ENCODE measurements at places on chromosomes 11 and 22.

- DNase-seq, result no peak
Measured at GRCh38 chr11:10605941-10606381, 37.5 kb upstream of the LYVE1 start.

DNA sequence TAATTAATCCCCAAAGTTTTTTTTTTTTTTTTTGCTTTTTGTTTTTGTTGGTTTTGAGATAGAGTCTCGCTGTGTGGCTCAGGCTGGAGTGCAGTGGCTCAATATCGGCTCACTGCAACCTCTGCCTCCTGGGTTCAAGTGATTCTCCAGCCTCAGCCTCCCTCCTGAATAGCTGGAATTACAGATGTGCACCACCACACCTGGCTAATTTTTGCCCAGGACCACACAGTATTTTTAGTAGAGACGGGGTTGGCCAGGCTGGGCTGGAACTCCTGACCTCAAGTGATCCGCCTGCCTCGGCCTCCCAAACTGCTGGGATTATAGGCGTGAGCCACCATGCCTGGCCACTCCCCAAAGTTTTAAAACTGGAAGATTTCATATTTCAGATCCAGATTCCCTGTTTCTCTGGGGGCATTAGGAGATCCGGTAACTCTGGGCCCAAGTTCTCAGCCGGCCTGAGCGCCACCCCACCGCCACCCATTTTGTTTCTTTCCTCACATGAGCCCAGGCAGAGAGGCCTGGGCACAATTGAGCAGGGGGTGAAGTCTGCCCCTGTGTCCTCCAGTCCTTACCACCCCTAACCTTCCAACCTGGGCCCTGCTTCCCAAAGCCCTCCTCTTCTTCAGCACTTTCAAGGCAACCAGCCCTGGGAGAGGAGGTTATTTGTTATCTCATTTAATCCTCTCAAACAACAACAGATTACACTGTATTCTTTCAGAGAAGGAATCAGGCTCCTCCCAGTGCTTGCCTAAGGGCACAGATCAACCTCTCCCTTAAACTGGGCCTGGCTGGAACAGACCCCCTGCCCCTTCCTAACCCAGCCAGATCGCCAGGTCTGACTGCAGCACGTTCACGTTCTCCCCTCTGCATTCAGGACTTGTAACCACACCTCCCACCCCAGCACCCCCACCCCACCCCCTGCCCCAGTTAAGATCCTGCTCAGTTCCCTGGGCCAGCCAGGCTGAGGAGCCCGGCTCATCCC lies 1.9 kb upstream of the CSNK1E start:
- DNase-seq, result no peak

DNA sequence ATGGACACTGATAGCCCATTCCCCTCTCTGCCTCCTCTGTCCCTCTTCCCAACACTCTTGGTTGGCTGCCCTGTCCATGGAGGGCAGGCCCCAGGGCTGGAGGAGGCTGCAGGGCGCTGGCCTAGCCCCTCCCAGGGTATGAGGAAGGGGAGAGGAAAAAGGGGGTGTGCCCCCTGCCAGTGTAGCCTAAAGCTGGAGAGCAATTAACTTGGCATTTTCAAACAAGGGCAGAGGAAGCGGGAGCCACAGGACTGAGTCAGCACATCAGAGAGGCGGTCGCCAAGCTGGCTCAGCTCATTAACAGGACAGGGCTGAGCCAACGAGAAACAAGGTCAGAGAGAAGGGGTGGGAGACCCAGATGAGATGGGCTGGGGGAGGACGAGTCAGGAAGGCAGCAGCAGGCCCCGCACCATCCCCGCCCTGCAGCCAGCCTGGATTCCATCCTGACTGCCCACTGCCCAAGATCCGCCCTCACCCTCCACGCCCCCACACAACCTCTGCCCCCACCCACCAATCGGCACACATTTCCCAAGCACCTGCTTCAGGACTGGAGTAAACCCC lies 76.3 kb downstream of the BUD13 start:
- DNase-seq, result no peak

DNA sequence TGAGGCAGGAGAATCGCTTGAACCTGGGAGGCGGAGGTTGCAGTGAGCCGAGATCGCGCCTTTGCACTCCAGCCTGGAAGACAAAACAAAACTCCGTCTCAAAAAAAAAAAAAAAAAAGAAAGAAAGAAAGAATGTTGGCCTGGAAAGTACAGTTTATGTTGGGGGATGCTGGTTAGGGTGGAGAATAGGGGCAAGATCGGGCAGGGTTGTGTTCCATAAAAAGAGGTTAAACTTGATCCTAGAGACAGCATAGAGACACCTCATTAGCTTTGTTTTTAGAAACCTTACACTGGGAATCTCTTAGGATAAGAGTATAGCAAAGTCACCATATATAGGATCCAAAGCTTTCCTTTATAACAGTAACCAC lies 1.9 kb upstream of the FTH1 start:
- no peak for DNase-seq

- no peak for DNase-seq
Measured at GRCh38 chr11:121755191-121755590, 302.4 kb upstream of the SORL1-AS1 start.

GRCh38 chr22:42443240-42444076 lies 11.3 kb upstream of the NFAM1 start:
- no peak for DNase-seq

DNA sequence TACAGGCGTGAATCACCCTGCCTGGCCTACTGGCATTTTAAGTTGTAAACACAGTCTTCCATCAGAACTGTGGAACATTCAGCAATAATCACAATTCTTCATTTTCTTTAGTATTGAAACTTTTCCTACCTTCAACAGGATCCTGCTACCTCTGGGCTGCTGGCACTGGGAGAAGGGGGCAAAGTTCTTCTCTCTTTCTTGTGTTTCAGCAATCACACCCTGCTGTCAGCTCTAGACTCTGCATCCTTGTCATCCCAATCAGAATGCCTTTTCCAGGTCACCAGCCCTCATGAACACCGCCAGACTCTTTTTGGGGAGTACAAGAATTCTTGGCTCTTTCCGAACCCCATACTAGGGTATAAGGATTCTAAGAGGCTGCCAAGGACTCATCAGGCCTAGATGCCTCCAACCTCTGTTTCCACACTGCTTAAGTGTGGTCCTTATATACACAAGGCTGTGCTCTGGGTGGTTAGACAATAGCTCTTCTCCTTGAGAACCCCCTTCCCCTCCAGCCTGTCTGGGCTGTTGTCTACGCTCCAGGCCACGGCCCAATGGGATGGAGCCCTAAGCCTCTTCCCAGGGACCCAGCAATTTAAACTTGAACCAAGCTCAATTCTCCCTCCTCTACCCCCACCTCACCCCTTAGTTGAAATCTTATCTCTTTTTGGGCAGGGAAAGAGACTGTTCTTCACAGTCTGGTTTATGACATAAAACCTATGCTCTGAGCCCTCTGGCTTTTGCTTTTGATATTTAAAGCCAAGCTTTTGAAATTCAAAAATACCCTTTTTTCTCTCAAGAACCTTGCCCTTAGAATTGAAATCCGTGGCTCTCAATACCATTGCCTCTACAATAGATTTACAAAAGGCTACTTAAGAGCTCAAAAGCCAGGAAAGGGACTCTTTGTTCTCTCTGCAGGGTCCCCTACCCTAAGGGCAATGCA lies 327.4 kb downstream of the BUD13 start:
- no peak for DNase-seq

- no peak for DNase-seq
Measured at GRCh38 chr22:40368836-40369235, 1.6 kb upstream of the SGSM3 start.

DNA sequence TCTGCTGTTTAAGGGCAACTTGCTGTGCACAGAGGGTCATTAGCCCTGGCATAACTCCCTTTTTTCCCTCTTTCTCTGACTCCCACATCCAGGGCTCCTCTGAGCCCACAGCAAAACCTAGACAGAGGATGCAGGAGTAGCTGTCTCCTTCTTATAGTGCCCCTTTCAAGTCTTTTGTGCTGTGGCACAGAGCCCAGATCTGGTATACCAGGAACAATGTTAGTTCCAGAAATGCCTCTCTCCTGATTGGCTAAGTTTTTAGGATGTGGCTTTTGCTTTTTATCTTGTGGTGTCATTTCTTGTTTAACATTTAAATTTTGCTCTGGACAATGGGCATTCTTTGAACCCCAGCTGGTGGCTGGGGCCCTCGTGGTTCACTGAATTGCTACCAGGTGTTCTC lies 25.6 kb upstream of the RRM1 start:
- no peak for DNase-seq

- DNase-seq, result no peak
Measured at GRCh38 chr22:33923660-33924246, 3.5 kb upstream of the LARGE1 start.

- no peak for DNase-seq
Measured at GRCh38 chr11:119566319-119566718, 143.3 kb upstream of the THY1 start.

GRCh38 chr11:8217926-8218325 lies 45.8 kb downstream of the LMO1 start:
- no peak for DNase-seq

DNA sequence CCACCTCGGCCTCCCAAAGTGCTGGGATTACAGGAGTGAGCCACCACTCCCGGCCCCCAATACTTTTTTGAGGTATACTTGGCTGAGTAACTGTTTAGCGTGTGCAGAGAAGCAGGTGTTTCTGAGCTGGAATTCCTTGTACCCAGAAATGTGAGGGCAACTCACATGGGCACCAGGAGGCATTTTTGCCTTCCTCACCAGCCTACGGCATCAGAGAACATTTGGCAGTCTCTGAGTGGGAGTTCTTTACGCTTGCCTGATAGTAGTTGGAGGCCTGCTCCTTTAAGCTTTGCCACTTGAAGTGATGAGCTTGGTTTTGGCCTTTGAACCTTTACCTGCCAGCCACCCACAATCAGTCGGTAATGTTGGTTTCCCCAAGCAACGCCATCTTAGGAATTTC lies 9.2 kb downstream of the PARVB start:
- no peak for DNase-seq

- no peak for DNase-seq
Measured at GRCh38 chr11:91394073-91394726, 830.4 kb upstream of the FAT3 start.

- DNase-seq, result no peak
Measured at GRCh38 chr11:127643268-127644058, 642.9 kb upstream of the KIRREL3 start.

DNA sequence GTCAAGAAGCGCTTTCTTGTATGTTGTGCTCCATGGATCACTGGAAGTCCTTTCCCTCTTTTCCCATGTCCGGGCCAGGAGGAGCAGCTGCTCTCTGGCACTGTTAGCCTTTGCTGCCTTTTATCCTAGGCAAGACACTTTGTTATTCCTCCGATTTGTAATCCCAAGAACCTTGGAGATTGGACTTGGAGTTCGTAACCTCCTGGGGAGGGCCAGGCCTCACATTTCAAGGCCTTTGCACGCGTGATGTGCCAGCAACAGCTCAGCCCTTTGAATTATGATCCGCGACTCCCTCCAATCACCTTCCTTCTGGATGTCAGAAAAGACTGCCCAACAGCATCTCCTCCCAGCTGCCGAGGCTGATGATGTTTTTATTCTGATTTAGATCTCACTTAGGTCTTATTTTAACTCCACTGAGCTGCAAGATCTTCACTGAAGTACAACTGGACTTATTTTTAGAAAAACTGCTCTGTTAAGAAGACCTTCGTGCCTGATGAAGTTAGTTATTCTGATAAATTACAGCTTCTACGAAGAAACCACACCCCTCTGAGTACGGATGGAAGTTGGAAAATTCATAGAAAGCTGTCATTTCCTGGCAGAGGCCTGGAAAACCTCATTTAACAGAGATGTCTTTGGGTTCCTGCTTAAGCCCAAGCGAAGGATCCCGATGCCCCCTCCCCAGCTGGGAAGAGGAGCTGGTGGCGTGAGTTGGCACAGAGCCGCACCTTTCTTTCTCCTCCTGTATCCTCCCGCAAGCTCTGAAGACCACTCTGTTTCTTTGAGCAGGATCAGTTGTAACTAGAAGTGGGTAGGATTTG lies 62.4 kb downstream of the PARVB start:
- DNase-seq, result no peak

DNA sequence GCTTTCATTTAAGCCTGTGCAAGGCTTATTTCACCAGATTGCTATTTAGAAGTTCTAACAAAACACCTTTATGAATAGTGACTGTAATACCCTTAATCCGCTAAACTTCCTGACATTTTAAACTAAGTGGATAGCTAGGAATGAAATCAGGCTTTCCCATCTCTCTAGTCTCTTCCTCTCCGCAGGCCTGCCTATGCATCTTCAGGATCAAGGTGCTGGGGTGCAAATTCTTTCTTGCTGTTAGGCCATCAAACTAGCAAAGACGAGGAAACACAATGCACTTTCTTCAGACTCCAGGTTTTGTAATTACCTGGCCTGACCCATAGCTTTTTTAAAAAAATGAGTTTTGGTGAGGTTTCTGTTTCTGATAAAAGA lies 149.4 kb downstream of the DBX1 start:
- DNase-seq, result no peak

- DNase-seq, result no peak
Measured at GRCh38 chr22:41501209-41501608, 32.3 kb downstream of the ACO2 start.
